Esophagus muscularis mucosa (tissue), 4 donors: ENCODE measurements at places on chromosomes 6 and 20. TPM values are rescaled to one million over a fixed set of nuclear protein-coding genes. Genes with fewer than 3 reads are reported as not detected.
A peak's percentile ranks its signal among the peaks of the same experiment; 100 is the strongest.

GRCh38 chr20:59095140-59095539 is 52.6 kb upstream of the PRELID3B start:
- H3K36me3 ChIP-seq = no peaks in the 10 kb centered on the region
- no peak overlapping the region for H3K4me3 ChIP-seq
- H3K4me1 ChIP-seq = no peaks in the 10 kb centered on the region
- peak; percentile 79 for DNase-seq

GRCh38 chr6:122696853-122697252 is 82.7 kb upstream of the FABP7 start:
- no peak for DNase-seq
- H3K27me3 ChIP-seq = no peaks in the 10 kb centered on the region
- H3K4me3 ChIP-seq = no peak overlapping the region
- no peaks in the 10 kb centered on the region for H3K36me3 ChIP-seq
- H3K4me1 ChIP-seq = no peaks in the 10 kb centered on the region

DNA sequence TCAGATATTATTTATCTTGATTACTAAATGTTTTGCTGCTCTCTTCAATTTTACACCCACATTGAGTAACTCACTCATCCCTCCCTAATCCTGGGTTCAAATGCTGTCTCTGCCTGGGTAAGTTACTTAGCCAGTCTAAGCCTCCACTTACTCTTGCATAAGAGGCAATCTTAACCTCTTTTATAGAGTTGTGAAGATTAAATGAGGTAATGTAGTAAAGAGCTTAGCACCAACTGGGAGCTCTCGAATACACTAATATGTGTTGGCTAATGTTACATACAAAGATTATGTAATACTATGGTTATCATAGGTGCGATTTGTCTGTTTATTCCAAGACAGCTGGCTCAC is 134.4 kb upstream of the STMND1 start:
- no peaks in the 10 kb centered on the region for H3K36me3 ChIP-seq
- H3K27ac ChIP-seq = no peak overlapping the region

Gene KCNK17
- total RNA-seq = 0.17 TPM

DNA sequence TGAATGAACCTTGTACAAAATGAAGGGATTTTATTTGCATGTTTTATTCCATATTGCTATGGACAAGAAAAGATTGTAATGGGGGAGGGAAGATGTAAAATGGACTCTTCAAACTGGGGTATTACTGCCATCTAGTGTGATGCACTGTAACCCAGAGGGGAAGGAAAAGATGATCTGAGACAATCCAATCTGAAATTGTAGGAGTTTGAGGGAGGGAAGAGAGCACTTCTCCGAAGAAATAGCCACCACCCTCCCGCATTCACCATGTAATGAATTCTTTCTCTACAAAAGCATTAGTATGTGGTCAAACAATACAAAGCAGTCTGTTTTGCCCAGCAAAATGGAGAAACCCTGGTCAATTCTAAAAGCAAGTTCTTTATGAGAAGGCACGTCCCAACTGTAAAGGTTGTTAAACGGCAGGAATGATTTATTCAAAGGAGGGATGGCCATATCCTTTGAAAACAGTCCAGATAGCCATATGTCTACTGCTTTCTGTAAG is 679.5 kb upstream of the NRSN1 start:
- no peak for DNase-seq
- no peaks in the 10 kb centered on the region for H3K36me3 ChIP-seq
- H3K4me1 ChIP-seq = peaks cover 25% of the 10 kb centered on the region

Gene FKBP1C
- total RNA-seq = 0.34 TPM

- peaks cover 23% of the 10 kb centered on the region for H3K36me3 ChIP-seq
- H3K4me1 ChIP-seq = peaks cover 58% of the 10 kb centered on the region
- H3K4me3 ChIP-seq = peak overlapping the region; percentile 87
- H3K27me3 ChIP-seq = no peaks in the 10 kb centered on the region
- no peak for DNase-seq
Measured at GRCh38 chr20:58310291-58310782, 822 bp downstream of the RAB22A start.

Gene CCNC
- total RNA-seq = 27.4 TPM
